Chondrocyte (in vitro differentiated cells): ENCODE measurements at places on chromosomes 7 and 10. TPM values are rescaled to one million over a fixed set of nuclear protein-coding genes. Genes with fewer than 3 reads are reported as not detected.

- H3K4me1 ChIP-seq: peaks cover 17% of the 10 kb centered on the region
- H3K27me3 ChIP-seq: no peaks in the 10 kb centered on the region
- no peak for DNase-seq
- H3K27ac ChIP-seq: no peak overlapping the region
Observed at GRCh38 chr7:30041526-30042269, 13.5 kb downstream of the PLEKHA8 start.

The NRG3 gene
- total RNA-seq: not detected in 3 replicates

DNA sequence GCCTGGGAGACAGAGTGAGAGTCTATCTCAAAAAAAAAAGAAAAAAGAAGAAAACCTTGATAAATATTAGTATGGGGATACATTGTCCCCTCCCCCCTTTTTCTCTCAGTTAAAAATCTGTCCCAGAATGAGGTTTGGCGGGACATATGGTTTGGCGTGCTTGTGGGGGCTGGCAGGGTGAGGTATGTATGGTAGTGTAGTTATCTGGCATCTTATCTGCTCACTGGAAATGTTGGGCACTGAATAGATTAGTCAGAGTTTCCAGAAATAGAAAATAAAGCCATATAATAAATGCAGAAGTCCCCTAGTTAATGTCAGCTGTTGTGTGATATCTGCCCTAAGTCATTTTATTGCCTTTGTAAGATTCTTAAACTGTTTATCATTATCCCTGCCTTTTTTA is 397.5 kb upstream of the GALNT17 start:
- H3K4me3 ChIP-seq: no peak overlapping the region
- H3K36me3 ChIP-seq: peaks cover 5% of the 10 kb centered on the region
- peaks cover 46% of the 10 kb centered on the region for H3K4me1 ChIP-seq
- no peak for DNase-seq
- no peaks in the 10 kb centered on the region for H3K27me3 ChIP-seq

GRCh38 chr10:101468159-101468558 is 114.2 kb downstream of the BTRC start:
- H3K4me1 ChIP-seq: peaks cover 16% of the 10 kb centered on the region
- H3K27ac ChIP-seq: no peak overlapping the region
- no peaks in the 10 kb centered on the region for H3K27me3 ChIP-seq

GRCh38 chr10:78768876-78769275 is 299.9 kb upstream of the ZMIZ1 start:
- no peak for DNase-seq
- peak overlapping the region; percentile 70 for H3K27ac ChIP-seq
- no peaks in the 10 kb centered on the region for H3K36me3 ChIP-seq
- peaks cover 41% of the 10 kb centered on the region for H3K4me1 ChIP-seq
- no peak overlapping the region for H3K4me3 ChIP-seq

The CHCHD3 gene
- total RNA-seq: 41.8 to 45.6 TPM (median 42.6 TPM) in 3 replicates

The CTTNBP2 gene
- total RNA-seq: 2.3 to 5.1 TPM (median 2.9 TPM) in 3 replicates

DNA sequence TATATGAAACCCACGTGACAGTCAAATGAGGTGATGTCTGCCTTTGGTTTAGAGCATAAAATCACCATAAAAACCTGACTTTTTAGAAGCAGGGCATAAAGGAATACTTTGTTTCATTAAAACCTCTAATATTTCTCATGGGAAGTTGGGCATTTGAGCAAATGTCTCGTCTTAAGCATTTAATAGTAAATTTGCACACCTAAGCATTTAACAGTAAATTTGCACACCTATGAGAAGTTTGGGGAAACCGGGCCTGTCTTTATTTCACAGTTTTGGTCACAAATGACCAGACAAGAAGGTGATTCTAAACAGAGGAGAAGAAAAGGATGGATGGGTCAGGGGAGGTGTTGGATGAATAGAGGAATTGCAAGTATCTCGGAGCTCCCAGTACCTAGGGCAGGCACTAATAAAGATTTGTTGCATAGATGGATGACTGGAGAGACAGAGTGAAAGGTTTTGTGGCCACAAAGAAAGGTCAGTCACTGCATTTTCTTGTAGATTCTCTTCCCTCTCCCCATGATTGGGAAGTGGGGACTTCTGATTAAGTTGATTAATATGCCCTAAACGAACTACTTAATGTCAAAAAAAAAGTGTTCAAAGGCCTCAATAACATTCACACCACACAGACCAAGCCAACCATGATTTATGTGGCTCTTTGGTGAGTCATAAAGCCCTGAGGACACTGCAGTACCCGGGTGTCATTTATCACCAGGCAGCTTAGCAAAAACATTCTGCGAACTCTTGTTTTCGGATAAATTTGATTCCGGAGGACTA is 158.2 kb downstream of the SPAG6 start:
- H3K36me3 ChIP-seq: peaks cover 2% of the 10 kb centered on the region
- peaks cover 5% of the 10 kb centered on the region for H3K27me3 ChIP-seq
- peaks cover 8% of the 10 kb centered on the region for H3K4me1 ChIP-seq
- H3K4me3 ChIP-seq: no peak overlapping the region

GRCh38 chr10:122636953-122637352 is 62.7 kb downstream of the C10orf120 start:
- H3K4me3 ChIP-seq: no peak overlapping the region
- no peak overlapping the region for H3K27ac ChIP-seq
- H3K36me3 ChIP-seq: no peaks in the 10 kb centered on the region
- DNase-seq: no peak
